Left renal cortex interstitium (tissue), 4 donors: ENCODE measurements at places on chromosomes 13 and 19. TPM values are rescaled to one million over a fixed set of nuclear protein-coding genes. Genes with fewer than 3 reads are reported as not detected.

Gene ZNF99
- polyA plus RNA-seq, result 0.99 TPM

DNA sequence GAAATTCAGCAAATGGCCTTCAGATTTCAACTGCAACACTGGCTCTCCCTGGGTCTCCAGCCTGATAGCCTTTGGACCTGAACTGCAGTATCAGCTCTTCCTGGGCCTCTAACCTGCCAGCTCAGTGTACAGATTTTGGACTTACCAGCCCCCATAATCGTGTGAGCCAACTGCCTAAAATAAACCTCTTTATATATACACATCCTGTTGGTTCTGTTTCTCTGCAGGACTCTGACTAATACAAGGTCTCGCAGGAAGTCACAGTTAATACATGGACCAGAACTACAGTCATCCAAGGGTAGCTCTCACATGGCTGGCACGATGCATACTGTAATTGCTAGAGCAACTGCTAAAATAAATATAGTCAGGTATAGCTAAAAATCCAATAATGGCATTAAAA lies 85.1 kb downstream of the KATNAL1 start:
- DNase-seq, result no peak

Gene PDX1
- polyA plus RNA-seq, result not detected

DNA sequence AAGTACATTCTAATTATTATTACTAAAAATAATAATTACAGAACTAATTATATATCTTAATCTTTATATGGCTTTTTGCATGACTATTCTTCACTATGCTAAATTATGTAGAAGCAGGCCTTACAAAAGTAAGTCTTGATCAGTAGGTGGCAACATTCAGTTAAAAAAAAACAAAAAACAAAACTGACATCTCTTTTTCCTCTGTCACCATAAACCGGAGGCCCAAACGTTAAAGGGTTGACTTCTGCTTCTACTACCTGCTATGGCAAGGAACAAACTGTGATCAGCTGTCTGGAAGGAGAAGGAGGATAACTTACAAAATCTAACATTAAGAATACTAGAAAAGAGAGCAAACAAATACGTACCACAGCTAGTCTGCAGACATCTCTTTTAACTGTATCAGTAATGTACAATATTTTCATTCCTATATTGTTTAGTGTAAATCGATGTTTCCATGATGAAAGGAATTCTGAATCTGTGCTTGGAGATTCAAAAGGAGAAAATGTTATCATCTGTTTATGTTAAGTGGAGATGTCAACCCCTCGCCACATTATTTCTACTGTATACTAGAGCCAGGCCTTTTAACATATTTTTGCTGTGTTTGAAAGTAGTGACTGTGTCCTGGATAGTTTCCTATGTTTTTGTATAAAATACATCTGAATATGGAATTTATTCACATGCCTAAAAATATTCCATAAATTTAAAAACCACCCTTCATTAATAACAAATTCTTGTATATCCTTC lies 1525.4 kb downstream of the SLITRK1 start:
- no peak for DNase-seq

DNA sequence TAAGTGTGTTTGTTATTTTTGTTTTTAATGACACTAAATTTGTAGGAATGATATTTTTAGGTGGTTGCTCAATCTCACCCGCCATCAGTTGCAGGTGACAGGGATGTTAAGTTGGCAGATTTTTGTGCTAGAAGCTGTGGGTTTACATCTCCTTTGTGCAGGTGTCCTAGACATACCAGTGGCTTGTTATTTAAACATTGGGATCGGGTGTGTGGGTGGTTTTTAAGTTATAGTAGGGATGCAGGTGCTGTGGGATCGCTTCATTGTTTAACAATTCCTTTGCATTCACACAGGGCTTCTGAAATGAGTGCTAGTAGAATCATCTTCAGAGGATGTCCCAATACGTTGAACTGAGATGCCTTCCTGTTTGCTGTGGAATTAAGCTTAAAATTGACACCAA lies 100.0 kb downstream of the SHISA2 start:
- DNase-seq, result no peak

Gene TSKS
- 0.14 TPM for polyA plus RNA-seq

Gene CHST8
- polyA plus RNA-seq, result 0.14 TPM

- peak; percentile 59 for DNase-seq
Measured at GRCh38 chr13:39616087-39616694, 13.2 kb upstream of the LHFPL6 start.

Gene CASP14
- polyA plus RNA-seq, result not detected

DNA sequence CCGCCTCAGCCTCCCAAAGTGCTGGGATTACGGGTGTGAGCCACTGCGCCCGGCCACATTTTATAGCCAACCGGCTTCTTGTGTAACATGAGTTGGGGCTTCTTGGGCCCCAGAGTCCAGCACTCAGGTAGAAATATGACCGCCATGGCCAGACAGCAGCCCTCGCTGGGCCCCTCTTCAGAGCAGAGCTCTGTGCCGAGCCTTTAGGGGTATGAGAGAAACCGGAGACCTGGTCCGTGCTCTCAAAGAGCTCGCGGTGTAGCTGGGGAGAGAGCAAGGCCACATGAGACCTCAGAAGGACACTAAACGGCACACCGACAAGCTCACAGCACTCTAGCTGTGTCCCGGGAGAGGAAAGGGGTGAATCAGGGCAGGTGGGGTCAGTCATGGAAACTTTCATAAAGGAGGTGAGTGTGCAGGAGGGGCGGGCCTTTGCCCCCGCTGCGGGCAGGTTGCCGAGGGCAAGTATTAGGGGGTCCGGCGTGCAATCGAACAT lies 15.8 kb downstream of the ACTN4 start:
- no peak for DNase-seq

- no peak for DNase-seq
Measured at GRCh38 chr13:41232578-41233480, 30.5 kb downstream of the MTRF1 start.

DNA sequence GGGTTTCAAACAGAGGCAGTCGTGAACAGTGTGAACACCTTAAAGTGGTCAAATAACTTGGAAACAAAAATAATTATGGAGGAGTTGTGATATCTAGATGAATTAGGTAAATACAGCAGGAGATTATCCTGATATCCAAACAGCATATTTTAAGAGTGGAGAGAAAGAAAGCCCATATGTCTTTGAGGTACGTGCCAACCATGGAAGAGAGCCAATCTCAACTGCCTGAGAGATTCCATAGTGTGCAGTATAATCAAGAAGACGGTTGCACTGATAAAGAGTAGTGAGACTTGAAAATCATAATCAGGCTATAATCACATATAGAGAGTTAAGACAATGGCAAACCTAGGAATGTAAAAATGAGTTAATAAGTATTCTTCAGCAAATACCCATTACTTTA lies 472.8 kb upstream of the SLITRK5 start:
- DNase-seq, result no peak

Gene GNG7
- polyA plus RNA-seq, result 7.6 TPM

Gene RFC3
- polyA plus RNA-seq, result 22.7 TPM

DNA sequence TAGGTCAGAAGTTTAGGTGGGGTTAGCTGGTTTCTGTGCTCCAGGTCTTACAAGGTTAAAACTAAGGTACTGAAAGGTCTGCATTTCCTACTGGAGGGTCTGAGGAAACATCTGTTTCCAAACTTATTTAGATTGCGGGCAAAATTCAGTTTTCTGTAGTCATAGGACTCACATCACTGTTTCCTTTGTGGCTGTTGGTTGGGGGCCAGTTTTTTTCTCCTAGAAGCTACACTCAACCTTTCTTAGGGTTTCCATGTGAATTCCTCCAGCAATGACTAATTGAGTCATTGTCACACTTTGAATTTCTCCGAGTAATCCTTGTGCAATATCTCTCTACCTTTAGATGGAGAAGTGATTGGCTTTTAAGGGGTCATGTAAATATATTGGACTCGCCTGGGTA lies 773.4 kb upstream of the SLITRK1 start:
- DNase-seq, result no peak

GRCh38 chr19:29807870-29808405 lies 3.9 kb upstream of the CCNE1 start:
- DNase-seq, result no peak
